Activated CD4-positive, alpha-beta T cell treated with anti-CD3 and anti-CD28 coated beads for 1 hour (primary cell): ENCODE measurements at places on chromosomes 7 and 10.
A peak's percentile ranks its signal among the peaks of the same experiment; 100 is the strongest.

DNA sequence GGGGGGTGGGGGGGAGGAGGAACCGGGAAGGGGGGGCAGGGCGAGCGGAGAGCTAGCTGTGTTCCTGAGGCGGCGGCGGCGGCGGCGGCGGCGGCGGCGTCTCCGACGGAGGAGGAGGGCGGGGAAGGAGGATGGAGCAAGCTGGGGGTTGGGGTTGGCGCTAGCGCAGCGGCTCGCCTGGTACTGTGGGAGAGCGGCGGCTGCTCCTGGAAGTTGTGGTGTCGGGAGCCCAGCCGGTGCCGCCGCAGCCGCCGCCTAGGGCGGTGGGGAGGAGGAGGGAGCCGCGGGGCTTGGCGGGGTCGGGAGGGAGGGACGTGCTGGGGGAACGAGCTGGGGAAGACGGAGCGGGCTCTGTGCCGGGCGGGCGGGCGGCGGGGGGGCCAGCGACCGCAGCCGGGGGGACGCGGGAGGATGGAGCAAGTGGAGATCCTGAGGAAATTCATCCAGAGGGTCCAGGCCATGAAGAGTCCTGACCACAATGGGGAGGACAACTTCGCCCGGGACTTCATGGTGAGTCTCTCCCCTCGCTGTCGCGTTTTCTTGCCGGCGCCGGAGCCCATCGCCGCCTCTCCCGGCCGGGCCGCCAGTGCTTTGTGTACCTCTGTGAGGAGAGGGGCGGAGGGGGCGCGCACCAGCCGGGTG is at the start of gene PTPN12:
TSS of gene PTPN12 (plus strand) at position 160 of the 642 bp plus-strand sequence. CDS start at position 412, 252 bp downstream.
- peak; percentile 22 for DNase-seq

DNA sequence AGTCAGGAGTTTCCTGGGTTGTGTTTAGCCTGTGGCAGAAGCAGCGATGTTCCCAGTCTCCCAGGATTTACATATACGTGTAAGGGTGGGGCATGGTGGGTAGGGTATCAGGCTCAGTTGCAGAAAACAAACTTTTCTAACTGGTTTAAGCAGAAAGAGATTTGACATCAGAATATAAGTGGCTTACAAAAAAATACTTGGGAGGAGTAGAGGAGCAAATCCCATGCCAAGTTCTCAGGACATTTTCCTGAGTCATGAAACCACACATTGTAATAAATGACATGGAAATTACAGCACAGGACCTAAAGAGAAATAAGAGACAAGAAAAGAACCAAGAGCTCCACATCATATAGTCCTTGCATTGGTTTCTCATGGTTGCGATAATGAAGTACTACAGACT is 26.2 kb upstream of the FRMD4A start:
- no peak for DNase-seq

DNA sequence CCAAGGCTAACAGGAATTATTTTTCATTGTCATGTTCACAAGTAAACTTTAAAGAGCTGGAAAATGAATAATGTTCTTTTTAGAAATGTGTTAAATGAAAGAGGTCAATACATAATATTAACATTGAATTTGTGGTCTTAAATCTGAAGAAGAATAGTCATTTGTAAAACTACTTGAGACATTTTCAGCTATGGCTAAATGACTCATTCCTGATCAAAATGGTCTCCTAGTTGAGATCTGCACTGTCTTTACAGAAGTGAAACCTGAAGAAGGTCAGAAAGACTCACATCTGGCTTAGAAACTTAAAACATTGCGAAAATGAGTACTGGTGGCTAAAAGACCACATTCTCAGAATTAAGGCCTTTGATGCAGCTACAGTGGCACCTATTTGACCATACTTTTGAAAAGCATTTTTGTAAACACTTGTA is 5.9 kb downstream of the PIK3CG start:
- no peak for DNase-seq

DNA sequence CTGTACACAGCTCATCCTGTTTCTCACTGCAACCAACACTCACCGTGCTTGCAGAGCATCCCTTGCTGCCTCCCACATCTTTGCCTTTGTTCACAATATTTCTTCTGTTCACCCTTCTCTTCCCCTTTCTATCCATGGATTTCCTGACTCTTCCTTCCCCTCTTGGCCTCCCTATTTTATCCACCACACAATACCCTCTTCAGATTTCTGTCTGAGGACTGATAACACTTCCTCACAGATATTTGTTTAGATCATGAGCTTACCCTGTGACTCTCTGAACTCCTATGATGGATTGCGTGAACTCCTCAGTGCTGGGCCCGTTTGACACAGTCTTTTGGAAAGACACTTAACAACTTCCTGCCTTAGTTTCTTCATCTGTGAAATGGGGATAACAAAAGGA is 62.8 kb upstream of the GPR158 start:
- no peak for DNase-seq
